ENCODE measurements at places on chromosomes 4 and X. TPM values are rescaled to one million over a fixed set of nuclear protein-coding genes. Genes with fewer than 3 reads are reported as not detected.

DNA sequence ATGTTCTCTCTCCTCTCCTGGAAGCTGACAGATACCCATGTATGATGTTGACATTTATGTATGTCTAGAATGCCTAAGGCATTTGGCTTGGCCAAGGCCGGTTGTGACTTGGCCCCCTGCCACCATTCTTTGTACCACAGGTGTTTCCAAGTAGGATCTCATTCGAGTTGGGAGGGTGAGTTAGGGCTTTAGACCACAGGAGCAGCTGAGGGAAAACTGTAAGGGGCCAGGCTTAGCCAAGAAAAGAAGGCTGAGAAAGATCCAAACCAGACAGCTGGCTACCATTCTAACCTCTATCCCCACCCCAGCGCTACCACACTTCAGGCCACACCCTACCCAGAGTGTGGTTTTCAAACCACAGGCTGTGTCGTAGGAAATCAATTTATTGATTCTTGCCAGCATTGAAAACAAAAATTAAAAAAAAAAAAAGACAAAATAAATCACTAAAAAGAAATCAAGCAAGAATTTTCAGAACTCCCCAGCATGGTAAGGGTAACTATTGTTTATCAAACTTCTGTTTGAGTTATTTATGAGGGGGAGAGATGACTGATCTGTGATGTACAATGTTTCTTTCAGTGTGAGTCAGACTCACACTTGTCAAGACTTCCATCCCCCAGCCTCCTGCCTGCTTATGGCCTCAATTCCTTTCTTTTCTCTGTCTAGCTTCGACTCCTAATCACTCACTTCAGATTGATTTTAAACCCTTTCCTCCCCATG is 9.9 kb downstream of the TMSB4X start:
- DNase-seq: peak; percentile 59

ITGB1BP2 gene
- 1.3 TPM for total RNA-seq

BEX1 gene
- 37.9 TPM for total RNA-seq

GRCh38 chr4:57131849-57132742 is 21.9 kb upstream of the IGFBP7 start:
- no peak for DNase-seq

DNA sequence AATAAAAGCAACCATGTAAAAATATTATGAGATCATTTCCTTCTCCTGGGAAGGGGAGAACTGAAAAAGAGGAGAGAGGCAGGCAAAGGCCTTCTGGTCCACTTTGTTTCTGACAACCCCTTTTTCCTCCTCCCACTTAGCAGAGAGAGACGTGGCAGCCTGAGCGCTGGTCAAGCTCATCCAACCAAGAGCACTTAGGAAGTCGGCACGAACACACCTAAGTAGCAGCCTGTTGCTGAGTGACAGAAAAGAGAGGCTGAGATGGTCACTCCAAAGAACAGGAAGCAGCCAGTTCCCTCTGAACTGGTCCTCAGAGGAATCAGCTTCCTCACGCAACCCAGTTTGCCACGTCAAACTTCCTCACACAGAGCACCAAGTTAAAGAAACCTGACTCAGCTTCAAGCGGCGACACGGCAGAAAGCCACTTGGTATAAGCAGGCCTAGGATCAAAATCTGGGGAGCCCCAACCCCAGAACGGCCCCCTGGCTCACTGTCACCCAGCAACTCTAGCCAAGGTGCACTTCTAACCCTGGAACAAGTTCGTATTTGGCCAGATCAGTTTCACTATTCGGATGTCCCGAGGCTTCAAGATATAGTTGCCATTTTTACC is 861 bp downstream of the SEC24D start:
- peak; percentile 71 for DNase-seq

GRCh38 chrX:11089802-11090201 is 21.3 kb upstream of the HCCS start:
- DNase-seq: no peak

BEND2 gene
- not detected for total RNA-seq

MAGED4B gene
- 3.5 TPM for total RNA-seq

DNA sequence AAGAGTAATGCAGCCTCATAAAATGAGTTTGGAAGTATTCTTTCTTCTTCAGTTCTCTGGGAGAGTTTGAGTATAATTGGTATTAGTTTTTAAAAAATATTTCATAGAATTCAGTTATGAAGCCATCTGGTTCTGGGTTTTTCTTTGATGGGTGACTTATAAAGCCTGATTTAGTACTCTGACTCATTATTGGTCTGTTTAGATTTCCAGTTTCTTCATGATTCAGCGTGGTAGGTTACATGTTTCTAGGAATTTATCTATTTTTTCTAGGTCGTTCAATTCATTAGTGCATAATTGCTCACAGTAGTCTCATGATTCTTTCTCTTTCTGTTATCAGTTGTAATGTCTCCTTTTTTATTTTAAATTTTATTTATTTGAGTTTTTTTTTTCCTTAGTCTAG is 111.2 kb downstream of the CEP44 start:
- DNase-seq: no peak

- no peak for DNase-seq
Measured at GRCh38 chrX:25175743-25176142, 160.0 kb upstream of the ARX start.

GRCh38 chrX:153862369-153863250 is 23.4 kb downstream of the L1CAM start:
- no peak for DNase-seq

GRCh38 chr4:73426666-73427065 is 9.4 kb upstream of the AFP start:
- DNase-seq: no peak

DNA sequence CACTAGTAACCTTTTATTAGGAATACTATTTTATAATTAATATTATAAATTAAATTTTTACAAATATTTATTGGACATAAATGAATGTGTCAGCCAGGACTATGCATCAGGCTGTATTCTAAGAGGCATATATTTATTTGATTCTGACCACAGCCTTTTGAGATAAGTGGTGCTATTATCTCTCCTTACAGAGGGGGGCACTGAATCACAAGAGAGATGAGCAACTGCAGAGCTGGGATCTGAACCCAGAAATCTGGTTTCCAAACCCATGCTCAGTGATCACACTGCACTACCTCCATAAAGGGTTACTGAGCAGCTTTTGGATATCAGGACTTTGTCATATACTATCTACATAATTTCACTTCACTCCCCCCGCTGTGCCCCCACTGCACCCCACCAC is 322.0 kb downstream of the TMA16 start:
- DNase-seq: no peak

- no peak for DNase-seq
Measured at GRCh38 chr4:128221586-128221985, 66.0 kb downstream of the PGRMC2 start.

GRCh38 chr4:184472614-184473498 is 1.5 kb downstream of the IRF2 start:
- DNase-seq: peak; percentile 65

GPR50 gene
- not detected for total RNA-seq

- DNase-seq: peak; percentile 51
Measured at GRCh38 chr4:304969-305680, at the start of gene ZNF732. ZNF732 (minus strand) TSS chr4:305474; CDS start chr4:305310, 164 bp downstream.

FHDC1 gene
- total RNA-seq: 1.6 TPM
